ENCODE measurements at places on chromosomes 11 and 22. TPM values are rescaled to one million over a fixed set of nuclear protein-coding genes. Genes with fewer than 3 reads are reported as not detected.
A peak's percentile ranks its signal among the peaks of the same experiment; 100 is the strongest.

The TRPM5 gene
- not detected for total RNA-seq

The UPK3A gene
- not detected for total RNA-seq

The OR4C5 gene
- total RNA-seq: not detected

The APOL6 gene
- 59.9 TPM for total RNA-seq

The CALCA gene
- not detected for total RNA-seq

The PAX6 gene
- total RNA-seq: not detected

- DNase-seq: no peak
- peaks cover 58% of the 10 kb centered on the region for H3K4me1 ChIP-seq
- H3K27ac ChIP-seq: no peak overlapping the region
- peaks cover 11% of the 10 kb centered on the region for H3K27me3 ChIP-seq
- H3K4me3 ChIP-seq: no peak overlapping the region
- peaks cover 5% of the 10 kb centered on the region for H3K36me3 ChIP-seq
Measured at GRCh38 chr22:24200619-24201212, 19.4 kb downstream of the SUSD2 start.

GRCh38 chr11:62919898-62920640, 1.1 kb downstream of the CHRM1 start:
- DNase-seq: no peak
- no peaks in the 10 kb centered on the region for H3K36me3 ChIP-seq
- peaks cover 51% of the 10 kb centered on the region for H3K27me3 ChIP-seq

DNA sequence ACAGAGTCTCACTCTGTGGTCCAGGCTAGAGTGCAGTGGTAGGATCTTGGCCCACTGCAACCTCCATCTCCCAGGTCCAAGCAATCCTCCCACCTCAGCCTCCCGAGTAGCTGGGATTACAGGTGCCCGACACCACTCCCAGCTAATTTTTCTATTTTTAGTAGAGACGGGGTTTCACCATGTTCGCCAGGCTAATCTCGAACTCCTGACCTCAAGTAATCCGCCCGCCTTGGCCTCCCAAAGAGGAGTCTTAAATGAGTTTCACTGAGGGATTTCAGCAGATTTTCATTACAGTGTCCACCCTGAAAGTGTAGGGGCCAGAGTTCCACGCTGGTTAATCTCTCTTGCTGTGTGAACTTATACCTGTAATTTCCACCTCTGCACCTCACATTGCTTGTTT, 412 bp upstream of the RPS3 start:
- H3K4me1 ChIP-seq: peaks cover 37% of the 10 kb centered on the region
- peak overlapping the region; percentile 98 for H3K4me3 ChIP-seq
- H3K27me3 ChIP-seq: peaks cover 4% of the 10 kb centered on the region
- DNase-seq: no peak
- H3K36me3 ChIP-seq: peaks cover 43% of the 10 kb centered on the region

GRCh38 chr11:125457814-125458343, 38.2 kb downstream of the FEZ1 start:
- no peaks in the 10 kb centered on the region for H3K36me3 ChIP-seq
- H3K27ac ChIP-seq: no peak overlapping the region
- no peak overlapping the region for H3K4me3 ChIP-seq

DNA sequence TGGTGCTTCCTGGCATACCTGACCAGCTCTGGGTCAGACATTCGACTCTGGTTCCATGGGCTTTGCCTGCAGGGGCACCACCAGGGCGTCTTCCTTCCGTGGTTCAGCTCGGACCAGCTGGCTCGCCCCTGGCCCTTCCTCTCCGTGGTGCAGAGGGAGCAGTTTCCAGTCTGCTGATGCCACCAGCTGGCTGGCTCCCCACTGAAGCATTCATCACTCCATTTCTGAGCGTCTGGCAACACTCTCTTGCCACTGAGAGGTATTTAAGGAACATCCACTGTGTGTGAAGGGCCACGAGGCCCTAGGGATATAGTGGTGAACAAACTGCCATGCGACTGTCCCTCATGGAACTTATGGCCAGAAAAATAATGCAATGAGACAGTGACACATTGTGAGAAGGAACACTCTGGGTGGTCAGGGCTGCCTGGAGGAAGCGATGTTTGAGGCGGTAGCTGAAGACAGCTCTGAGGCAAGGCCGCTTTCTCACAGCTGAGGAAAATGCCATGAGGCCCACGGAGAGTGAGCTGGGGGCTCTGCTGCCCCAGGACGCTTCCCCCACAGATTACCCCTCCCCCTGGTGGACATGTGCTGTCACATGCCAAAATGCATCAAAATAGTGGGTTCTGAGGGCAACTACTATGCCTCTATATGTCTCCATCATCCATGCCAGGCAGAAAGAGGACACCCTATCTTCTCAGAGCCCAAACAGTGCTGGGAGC, 44.9 kb upstream of the ARFGAP3 start:
- no peak for DNase-seq
- H3K4me1 ChIP-seq: peaks cover 4% of the 10 kb centered on the region
- no peak overlapping the region for H3K27ac ChIP-seq
- H3K36me3 ChIP-seq: no peaks in the 10 kb centered on the region
- H3K27me3 ChIP-seq: no peaks in the 10 kb centered on the region
- no peak overlapping the region for H3K4me3 ChIP-seq

- H3K4me1 ChIP-seq: peaks cover 35% of the 10 kb centered on the region
- no peaks in the 10 kb centered on the region for H3K27me3 ChIP-seq
- H3K4me3 ChIP-seq: peak overlapping the region; percentile 90
- peak overlapping the region; percentile 29 for H3K27ac ChIP-seq
Measured at GRCh38 chr11:47553406-47553743, 443 bp upstream of the CELF1 start.

- no peak for DNase-seq
- no peak overlapping the region for H3K27ac ChIP-seq
Measured at GRCh38 chr11:109695696-109696095, 273.7 kb downstream of the C11orf87 start.

DNA sequence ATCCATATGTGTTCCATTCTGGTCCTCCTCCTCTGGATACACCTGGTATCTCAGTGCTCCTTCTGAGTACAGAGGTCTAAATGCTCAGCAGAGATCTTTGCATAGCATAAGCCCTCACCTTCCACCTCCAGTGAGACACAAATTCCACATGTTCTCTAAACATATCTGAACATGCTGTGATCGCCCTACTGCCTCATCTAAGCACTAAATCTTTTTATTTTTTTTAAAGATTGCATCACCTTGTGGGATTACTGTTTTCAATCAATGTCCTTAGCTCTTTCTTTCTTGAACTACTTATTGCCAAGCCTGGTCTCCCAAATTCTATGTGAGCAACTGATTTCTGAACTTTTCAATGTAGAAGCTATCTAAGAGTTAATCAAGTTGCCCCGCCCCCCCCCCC, 113.4 kb downstream of the TRPC6 start:
- no peak for DNase-seq
- H3K27me3 ChIP-seq: no peaks in the 10 kb centered on the region
- H3K4me1 ChIP-seq: no peaks in the 10 kb centered on the region
- H3K36me3 ChIP-seq: no peaks in the 10 kb centered on the region
- no peak overlapping the region for H3K27ac ChIP-seq

DNA sequence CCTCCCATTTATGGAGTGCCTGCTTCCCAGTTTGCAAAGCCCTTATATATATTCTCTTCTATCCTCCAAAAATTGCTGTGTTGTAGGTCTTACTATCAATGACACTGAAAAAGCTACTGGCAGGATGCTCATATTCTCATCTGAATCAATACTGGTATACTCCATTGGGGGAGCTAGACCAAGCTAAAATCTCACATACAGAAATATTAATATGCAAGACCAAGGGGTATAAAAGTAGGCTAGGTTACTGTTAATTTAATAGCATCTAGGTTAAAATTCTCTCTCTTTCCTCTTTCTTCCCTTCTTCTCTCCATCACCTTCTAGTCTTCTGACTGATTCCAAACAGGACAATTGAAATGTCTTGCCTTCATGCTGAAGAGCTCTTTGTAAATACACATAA, 17.1 kb upstream of the BDNF start:
- H3K4me3 ChIP-seq: no peak overlapping the region
- H3K36me3 ChIP-seq: peaks cover 5% of the 10 kb centered on the region
- peaks cover 56% of the 10 kb centered on the region for H3K27me3 ChIP-seq
- H3K4me1 ChIP-seq: peaks cover 6% of the 10 kb centered on the region
- no peak for DNase-seq

- no peak overlapping the region for H3K4me3 ChIP-seq
- H3K4me1 ChIP-seq: peaks cover 14% of the 10 kb centered on the region
- no peak for DNase-seq
- peaks cover 60% of the 10 kb centered on the region for H3K36me3 ChIP-seq
Measured at GRCh38 chr11:106012744-106013143, 9.3 kb downstream of the MSANTD4 start.

DNA sequence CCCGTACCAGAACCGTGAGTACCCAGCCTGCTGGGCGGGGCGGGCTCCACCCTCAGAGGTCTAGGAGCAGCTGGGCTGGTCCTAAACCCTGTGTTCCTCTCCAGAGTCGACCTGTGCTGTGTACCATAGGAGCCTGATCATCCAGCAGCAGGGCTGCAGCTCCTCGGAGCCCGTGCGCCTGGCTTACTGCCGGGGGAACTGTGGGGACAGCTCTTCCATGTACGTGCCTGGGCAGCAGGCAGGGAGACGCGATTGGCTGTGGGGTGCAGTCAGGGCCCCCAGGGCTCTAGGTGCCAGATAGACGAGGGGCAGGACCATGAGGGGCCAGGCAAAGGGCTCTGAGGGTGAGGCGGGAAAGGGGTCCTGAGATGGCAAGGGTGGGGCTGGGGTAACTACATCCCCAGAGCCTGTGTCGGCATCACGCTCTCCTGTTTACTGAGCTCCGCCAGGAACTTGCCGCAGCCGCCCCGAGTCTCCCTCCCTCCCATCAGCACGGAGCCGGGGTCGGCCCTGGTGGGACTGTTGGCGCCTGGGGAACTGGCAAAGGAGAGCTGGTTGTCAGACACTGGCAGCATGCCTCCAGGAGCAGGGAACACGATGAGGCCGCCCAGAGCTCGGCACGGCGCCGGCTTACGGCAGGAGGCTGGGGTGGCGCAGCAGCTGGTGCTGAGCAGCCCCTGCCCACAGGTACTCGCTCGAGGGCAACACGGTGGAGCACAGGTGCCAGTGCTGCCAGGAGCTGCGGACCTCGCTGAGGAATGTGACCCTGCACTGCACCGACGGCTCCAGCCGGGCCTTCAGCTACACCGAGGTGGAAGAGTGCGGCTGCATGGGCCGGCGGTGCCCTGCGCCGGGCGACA, 22.9 kb upstream of the MUC5B start:
- H3K4me3 ChIP-seq: no peak overlapping the region
- H3K27me3 ChIP-seq: no peaks in the 10 kb centered on the region
- DNase-seq: no peak

DNA sequence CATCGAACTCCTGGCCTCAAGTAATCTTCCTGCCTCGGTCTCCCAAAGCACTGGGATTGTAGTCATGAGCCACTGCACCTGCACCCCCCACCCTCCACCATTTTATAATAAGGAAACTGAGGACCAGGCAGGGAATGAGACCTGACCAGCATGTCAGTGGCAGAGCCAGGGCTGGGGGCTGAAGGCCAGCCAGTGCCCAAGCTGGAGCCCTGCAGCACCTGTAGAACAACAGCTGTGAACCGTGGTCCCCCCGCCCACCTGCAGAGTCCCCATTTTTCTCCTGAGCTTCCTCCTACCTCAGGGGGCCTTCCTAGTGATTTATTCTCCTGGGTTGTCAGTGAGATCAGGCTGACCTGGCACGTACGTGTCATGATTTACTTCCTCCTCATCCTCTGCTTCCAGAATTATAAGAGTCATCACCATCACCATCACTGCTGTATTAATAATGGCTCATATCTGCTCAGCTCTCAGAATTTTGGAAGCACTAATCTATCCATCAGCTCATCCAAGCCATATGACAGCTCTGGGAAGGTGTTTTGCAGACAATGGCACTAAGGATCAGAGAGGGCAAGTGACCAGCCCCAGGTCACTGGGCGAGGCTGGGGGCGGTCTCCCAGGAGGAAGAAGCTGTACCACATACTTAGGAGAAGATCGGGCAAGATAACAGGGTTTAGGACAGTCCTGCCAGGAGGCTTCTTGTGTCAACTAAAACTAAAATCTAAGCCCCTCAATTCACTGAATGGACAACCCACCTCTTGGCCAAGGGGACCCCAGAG, 5.5 kb upstream of the SLCO2B1 start:
- DNase-seq: no peak
- no peak overlapping the region for H3K27ac ChIP-seq
- peaks cover 33% of the 10 kb centered on the region for H3K27me3 ChIP-seq

DNA sequence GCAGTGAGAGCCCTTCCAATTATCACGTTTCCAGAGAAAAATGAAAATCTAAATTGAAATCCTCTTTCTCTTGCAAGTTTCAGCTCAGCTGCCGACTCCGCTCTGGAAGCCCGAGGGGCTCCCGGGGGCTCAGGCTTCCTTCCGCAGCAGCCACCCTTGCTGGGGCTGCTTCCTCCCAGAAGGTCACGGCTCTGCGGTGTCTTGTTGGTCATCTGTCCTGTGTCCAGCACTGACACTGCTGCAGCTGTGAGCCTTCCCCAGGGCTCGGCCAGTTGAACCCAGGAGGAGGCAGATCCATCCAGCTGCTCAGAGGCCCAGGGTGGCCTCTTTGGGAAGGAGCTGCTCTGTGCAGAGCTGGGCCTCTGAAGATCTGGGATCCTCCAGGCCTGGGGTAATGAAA, 1337.2 kb downstream of the TBC1D22A start:
- peak; percentile 8 for DNase-seq
- peaks cover 10% of the 10 kb centered on the region for H3K36me3 ChIP-seq
- peaks cover 22% of the 10 kb centered on the region for H3K27me3 ChIP-seq
- H3K4me3 ChIP-seq: no peak overlapping the region

DNA sequence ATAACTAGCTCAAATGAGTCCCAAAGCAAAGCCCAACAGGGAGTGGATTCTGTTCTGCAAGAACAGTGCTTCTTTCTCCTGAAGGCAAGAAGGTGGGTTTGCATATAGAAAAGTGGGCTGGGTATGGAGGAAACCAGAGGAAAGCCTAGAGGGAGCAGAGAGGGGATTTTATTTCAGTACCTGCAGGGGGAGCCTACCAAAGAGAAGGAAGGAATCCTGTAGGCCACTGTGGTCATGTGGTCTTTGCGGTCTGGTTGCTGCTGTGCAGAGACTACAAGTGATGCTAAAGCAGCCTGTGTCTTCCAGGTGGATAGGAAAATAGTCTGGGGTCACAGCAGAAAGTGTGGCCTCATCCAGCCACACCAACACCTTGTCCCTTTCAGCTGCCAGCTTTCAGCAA, 33.2 kb upstream of the ZBTB16 start:
- H3K4me1 ChIP-seq: peaks cover 7% of the 10 kb centered on the region
- no peak overlapping the region for H3K4me3 ChIP-seq
- H3K36me3 ChIP-seq: no peaks in the 10 kb centered on the region

GRCh38 chr22:31263896-31264640, 28.2 kb downstream of the PIK3IP1 start:
- DNase-seq: no peak
- H3K4me1 ChIP-seq: no peaks in the 10 kb centered on the region
- H3K4me3 ChIP-seq: no peak overlapping the region
- peaks cover 32% of the 10 kb centered on the region for H3K36me3 ChIP-seq
- no peaks in the 10 kb centered on the region for H3K27me3 ChIP-seq
- H3K27ac ChIP-seq: no peak overlapping the region

All from activated CD8-positive, alpha-beta memory T cell treated with anti-CD3 and anti-CD28 coated beads, Interleukin-2, amount 10 ng/mL, durations not matched to agents 7 days and 5 days (primary cell).